Naive B cell (primary cell): ENCODE measurements at places on chromosomes 2 and 18.

- no peak for DNase-seq
Measured at GRCh38 chr2:200705305-200706041, 106.2 kb upstream of the BZW1 start.

DNA sequence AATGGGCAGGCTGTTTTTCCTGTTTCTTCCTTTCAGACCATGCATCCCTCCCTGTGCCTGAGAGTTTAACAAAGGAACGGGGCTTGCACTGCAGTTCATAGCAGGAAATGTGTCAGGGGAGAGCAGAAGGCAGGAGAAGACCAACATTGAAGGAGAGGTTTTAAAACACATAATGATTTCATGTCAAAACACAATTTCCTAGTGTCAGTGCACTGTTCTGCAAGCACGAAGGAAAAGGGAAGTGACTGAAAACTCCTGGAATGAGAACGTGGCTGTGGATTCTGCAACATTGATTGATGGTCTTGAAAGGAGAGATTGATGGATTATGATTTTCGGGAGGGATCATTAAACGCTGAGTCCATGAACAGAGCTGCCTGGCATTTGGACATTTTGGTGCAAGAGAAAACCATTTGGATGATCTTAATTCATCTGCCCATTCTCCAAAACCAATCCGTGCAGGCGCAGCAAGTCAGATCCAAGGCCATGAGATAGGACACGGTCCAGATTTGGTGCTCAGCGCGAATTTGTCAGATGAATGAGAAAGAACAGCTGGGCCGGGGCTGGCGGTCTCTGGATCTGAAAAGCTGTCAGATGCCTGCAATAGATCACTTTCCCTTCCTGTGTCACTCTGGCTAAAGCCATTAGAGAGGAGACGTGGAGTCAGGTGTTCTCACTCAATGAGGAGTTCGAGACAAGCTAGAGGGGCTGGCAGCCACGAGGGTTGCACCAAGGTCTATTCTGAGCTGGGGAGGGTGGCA, 38.4 kb downstream of the C1QL2 start:
- DNase-seq, result no peak

GRCh38 chr2:97738179-97739019, 25.0 kb downstream of the ZAP70 start:
- no peak for DNase-seq

DNA sequence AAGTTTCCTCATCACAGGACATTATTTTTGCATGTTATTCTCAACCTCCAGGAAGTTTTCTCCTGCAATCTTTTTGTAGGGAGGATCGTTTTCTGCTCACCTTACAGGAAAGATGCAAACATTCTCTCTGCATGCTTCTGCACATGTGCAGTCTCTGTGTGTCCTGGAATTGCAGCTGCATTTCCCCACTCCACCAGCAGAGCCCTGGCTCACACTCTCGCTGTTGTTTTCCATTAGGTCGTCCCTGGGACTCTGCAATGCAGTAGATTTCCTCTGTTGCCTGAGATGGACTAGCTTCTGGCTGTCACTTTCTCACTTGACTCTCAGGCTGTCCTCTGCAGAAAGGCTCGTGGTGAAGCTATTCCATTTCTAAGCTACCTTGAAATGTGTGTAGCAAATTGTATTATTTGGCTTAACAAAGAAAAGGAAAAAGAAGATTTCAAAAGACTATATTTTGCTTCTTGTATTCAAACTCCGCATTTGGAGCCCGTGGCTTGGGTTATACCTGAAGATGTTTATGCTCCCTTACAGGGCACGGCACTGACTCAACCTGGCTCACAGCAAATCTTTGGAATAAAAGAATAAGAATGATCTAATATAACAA, 346.7 kb downstream of the RAD51AP2 start:
- no peak for DNase-seq

DNA sequence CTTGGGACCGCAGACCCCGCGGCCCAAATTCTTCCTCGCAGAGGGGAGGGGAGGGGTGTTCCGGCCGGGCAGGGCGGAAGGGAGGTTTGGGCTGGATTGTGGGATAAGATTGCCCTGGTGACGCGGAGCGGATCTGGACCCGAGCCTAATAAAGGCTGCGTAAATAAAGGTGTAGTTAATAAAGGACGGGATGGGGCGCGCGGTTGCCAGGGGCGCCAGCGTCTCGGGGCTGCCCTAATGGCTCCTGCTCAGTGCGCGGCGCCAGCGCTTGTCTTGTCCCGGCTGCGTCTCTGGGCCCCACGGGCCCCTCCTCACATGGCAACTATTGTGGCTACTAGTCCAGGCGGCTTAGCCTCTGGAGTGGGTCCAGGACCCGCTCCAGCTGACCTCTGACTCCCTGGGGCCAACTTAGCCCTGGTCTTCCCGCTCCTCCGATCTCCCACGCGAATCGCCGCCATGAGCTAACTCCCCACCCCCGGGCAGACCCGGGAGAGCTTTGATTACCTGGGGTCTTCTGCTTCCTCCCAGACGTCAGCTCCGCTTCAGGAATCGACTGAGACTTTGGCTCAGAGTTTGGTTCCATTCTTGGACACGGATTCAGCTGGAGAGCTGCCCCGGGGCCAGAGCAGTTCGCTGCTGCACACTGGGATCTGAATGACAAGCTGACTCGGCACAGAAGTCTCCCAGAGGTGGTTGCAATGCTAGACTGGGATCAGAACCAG, 36.5 kb downstream of the SLC25A52 start:
- no peak for DNase-seq

GRCh38 chr18:55687106-55687505, 99.1 kb upstream of the TCF4 start:
- no peak for DNase-seq

GRCh38 chr2:225636558-225636957, 237.0 kb downstream of the NYAP2 start:
- no peak for DNase-seq

GRCh38 chr2:194352505-194352904, 1304.5 kb upstream of the SLC39A10 start:
- DNase-seq, result no peak

- no peak for DNase-seq
Measured at GRCh38 chr2:100237770-100238169, 84.5 kb downstream of the LONRF2 start.

DNA sequence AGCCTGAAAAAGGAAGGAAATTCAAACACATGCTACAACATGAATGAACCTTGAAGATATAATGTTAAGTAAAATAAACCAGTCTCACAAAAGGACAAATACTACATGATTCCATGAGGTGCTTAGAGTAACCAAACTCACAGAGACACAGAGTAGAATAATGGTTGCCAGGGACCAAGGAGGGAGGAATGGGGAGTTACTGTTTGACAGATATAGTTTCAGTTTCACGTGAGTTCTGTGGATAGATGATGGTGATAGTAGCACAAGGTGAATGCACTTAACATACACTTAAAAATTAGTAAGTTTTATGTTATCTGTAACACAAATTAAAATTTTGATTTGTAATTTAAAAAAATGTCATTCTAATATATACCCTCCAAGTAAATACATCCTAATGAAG, 106.9 kb upstream of the ACVR1C start:
- no peak for DNase-seq

DNA sequence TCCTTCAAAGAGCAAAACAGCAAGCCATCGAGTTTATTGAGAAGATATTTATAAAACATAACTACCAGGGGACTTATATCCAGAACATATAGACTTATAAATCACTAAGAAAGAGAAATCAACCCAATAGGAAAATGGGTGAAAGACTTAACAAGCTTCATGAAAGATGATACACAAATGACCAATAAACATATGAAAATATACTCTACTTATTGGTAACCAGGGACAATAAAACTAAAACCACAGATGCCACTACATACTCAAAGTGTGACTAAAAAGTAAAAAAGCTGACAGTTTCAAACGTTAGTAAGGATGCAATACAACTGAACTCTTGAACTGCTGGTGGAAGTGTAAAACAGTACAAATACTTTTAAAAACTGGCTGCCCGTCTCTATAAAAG, 154.3 kb downstream of the TMEM163 start:
- DNase-seq, result no peak

- DNase-seq, result no peak
Measured at GRCh38 chr18:54750350-54750749, 77.9 kb upstream of the RAB27B start.

GRCh38 chr2:27741673-27742072, 29.8 kb upstream of the MRPL33 start:
- no peak for DNase-seq

DNA sequence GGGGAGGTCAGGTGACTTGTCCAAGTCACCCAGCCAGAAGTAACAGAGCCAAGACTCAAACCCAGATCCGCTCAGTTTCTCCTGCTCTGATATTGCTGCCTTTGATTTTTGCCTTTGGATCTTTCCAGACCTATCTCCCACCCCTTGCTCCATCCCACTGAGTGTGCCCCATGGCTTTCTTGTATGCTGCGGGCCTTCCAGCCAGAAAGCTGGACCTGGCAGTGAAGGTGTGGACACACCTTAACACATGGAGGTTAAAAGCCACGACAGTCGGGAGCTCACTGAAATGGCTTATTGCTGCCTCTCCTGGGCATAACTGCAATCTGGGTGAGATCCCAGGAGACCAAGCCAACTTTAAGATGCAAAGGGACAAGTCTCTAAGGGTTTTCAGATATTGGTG, 86.7 kb downstream of the LONRF2 start:
- no peak for DNase-seq

DNA sequence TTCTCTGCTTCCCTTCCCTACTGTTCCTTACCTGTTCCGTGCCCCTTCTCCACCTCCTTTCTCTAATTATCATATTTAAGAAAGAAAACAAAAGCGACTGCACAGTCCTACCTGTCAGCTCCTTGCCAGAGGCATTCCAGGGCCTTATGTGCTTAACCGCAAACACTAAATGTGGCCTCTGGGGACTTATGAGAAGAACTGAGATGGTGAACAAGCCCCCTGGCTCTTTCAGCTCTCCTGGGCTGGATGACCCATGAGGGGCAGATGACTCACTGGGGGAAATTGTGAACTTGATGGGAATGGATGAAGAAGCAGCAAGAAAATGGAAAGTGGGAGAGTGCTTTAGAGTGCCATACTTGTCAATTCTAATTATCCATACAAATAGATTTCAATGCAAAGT, 106.3 kb upstream of the LYPD1 start:
- no peak for DNase-seq

- no peak for DNase-seq
Measured at GRCh38 chr18:78934003-78934402, 45.6 kb upstream of the SALL3 start.

GRCh38 chr2:169065422-169065821, 3.9 kb upstream of the DHRS9 start:
- DNase-seq, result no peak

GRCh38 chr2:221304916-221305315, 267.2 kb downstream of the EPHA4 start:
- DNase-seq, result no peak

DNA sequence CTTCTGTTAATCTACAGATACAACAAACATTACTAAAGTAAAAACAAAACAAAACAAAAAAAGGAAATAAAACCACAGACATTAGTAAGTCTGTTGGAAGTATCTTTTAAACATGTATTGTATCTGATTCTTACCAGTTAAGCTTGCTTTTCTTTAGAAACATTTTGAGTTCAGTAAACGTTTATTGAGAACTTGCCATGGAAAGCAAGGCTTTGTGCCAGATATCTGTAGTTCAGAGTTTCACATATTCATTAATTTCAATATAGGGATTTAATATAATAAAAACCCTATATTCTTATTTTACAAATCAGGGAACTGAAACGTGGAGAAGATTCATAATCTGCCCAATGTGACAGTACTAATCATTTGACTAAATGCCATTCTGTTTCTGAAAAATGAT, 1101.0 kb upstream of the GYPC start:
- DNase-seq, result no peak

GRCh38 chr18:75727456-75727855, 300.0 kb upstream of the SMIM21 start:
- no peak for DNase-seq

DNA sequence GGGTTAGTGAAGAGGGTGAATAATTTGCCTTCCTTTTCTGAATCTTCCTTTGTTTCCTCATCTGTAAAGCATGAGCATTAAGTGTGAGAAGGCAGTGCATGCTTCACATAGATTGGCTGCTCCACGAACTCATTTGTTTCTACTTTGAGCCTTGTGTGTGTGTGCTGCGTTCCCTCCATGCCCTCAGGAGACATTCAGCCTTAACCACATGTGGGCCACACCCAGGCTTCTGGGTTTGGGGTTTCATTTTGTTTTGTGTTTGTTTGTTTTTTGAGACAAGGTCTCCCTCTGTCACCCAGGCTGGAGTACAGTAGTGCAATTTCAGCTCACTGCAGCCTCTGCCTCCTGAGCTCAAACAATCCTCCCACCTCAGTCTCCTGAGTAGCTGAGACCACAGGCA, 843.3 kb downstream of the GALR1 start:
- no peak for DNase-seq

GRCh38 chr2:241978670-241979069, 109.1 kb downstream of the RTP5 start:
- no peak for DNase-seq

DNA sequence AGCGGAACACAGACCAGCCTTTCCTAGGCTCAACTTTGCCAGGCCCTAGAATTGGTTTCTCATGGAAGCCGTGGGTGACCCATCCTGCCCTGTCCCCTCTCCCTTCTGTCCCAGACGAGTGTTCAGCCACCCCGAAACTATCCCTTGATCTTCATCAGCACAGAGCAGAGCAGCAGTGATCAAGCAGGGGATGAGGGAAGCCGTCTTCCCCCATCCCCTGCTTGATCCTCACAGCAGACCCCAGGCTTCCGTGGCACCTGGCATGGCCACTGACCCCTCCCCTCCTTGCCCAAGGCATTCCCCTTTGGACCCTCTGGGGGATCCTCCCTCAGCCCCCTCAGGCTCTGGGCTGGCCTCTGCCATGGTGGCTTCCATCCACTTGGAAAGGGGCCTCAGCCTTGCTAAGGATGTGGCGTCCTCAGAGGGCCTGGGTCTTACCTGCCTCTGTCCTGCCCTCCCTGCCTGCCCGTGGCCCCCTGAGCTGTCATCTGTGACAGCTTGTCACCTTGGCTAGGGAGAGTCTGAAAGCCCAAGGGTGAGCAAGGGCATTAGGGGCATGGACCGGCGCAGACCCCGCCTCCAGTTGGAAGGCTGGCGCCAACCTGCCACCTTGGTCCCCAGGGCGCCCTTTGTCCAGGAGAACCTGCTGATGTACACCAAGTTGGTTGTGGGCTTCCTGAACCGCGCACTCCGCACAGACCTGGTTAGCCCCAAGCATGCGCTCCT, 10.4 kb upstream of the CCDC74A start:
- DNase-seq, result no peak

GRCh38 chr2:203873461-203873860, 5.9 kb downstream of the CTLA4 start:
- DNase-seq, result no peak
